Epithelial cell of prostate (primary cell): ENCODE measurements at places on chromosomes 2 and 18.

DNA sequence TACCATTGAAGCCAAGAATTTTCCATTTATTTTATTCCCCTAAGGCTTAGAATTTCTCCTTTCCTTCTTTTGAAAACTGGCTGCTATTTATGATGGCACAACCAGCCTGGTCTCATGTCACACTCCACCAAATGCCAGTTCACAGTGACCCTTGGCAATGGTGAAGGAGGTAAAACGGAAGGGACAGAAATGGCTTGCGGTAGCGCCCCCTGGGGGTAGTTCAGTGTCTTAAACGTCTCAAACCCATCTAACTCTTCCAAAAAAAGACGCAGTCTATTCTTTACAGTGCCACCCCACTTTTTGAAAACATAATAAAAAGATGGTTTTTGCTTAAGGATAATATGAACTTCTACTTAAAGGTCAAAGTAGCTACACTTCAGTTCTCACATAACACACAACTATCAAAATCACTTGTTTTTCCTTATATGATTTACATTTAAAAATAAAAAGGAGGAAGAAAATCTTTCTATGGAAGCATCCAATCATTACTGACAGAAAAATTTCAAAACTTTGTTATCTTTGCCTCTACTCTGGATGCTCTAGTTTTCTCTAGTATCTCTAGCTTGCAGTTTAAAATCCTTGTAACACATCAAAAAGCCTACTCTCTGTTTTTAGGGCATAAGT is 28.0 kb downstream of the PNO1 start:
- DNase-seq = no peak

- no peak for DNase-seq
These were observed 5.0 kb upstream of the GGCX start for GRCh38 chr2:85566265-85566664.

- DNase-seq = no peak
These were observed 1317.5 kb upstream of the CELF4 start for GRCh38 chr18:38883111-38883510.

- no peak for DNase-seq
These were observed 7.4 kb downstream of the KLHL30 start for GRCh38 chr2:238145851-238146250.
